ENCODE measurements at places on chromosomes 3 and 15. TPM values are rescaled to one million over a fixed set of nuclear protein-coding genes. Genes with fewer than 3 reads are reported as not detected.

Gene GPR149
- not detected for total RNA-seq

Gene GPR171
- total RNA-seq = not detected

Gene ZNF654
- total RNA-seq = 29.5 TPM

Gene GOLGA8M
- total RNA-seq = 1.0 TPM

Gene ATP10A
- total RNA-seq = 28.4 TPM

Gene LDHAL6B
- total RNA-seq = not detected

Gene ATP1B3
- 49.4 TPM for total RNA-seq

Gene CIDEC
- total RNA-seq = not detected

Gene RFT1
- 22.4 TPM for total RNA-seq

Gene SYNPR
- not detected for total RNA-seq

Gene SLC6A1
- not detected for total RNA-seq

Gene RLBP1
- not detected for total RNA-seq

Gene SLC6A20
- not detected for total RNA-seq

Gene TMEM207
- not detected for total RNA-seq

All from articular chondrocyte of knee joint (primary cell).